Anterior cingulate cortex (tissue), 58 donors: ENCODE measurements at places on chromosomes 12 and 14.

- no peak for DNase-seq
Measured at GRCh38 chr14:100818221-100818699, 7.7 kb upstream of the MEG3 start.

DNA sequence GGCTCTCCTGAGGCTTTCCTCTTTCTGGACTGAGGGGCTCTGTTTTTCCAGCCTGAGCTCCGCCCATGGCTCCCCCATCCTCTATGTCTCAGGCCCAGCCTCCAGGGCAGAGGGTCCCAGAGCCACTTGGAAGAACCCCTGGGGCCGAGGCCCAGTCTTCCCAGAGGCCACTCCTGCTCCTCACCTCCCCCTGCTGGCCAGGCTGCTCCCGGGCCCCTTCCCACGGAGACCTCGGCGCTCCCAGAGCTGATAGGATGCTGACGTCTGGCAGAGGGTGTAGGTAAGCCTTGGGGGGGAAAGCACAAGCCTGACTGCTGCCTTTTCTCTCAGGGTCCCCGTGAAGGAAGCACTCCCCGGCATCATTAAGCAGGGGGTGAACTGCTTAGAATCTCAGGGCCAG, 51.4 kb downstream of the ERH start:
- no peak for DNase-seq

DNA sequence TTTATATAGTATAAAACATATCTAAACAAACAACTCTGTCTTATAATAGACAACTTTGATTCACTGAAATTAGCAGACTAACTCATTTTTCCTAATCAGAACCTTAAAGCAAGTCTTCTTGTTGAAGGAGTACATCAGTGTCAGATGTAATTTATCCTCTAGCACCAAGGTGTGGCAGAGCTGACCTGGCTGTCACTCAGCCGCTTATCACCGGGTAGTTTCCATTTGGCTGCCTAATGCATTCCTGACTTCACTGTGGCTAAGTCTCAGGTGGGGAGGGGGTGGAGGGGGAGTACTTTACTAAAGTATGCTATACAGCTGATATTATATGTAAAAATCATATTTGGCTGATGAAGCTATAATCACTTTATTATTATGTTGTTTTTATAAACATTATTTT, 339.9 kb upstream of the RGS6 start:
- no peak for DNase-seq

DNA sequence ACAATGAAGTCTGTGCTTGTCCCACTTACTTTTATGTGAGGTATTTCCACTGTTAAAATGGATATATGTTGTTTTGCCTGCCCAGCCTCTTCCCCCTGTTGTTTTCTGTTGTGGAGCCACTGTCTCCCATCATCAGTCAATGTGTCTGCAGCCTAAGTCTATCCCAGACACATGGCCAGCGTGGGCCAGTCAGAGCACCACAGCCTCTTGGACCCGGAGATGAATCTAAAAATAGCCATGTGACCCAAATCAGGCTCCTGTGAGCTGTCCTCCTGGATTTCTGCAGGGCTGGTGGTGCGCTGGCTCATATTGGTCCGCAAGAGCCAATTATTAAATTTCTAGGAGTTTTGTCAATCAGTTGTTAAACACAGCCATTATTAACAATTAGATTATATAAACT, 44.0 kb upstream of the PRICKLE1 start:
- no peak for DNase-seq

DNA sequence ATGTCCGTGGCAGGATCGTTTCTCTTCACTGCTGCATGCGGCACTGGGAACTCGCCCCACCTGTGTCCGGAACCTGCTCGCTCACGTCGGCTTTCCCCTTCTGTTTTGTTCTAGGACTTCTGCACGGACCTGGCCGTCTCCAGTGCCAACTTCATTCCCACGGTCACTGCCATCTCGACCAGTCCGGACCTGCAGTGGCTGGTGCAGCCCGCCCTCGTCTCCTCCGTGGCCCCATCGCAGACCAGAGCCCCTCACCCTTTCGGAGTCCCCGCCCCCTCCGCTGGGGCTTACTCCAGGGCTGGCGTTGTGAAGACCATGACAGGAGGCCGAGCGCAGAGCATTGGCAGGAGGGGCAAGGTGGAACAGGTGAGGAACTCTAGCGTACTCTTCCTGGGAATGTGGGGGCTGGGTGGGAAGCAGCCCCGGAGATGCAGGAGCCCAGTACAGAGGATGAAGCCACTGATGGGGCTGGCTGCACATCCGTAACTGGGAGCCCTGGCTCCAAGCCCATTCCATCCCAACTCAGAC, 1.2 kb downstream of the FOS start:
- DNase-seq, result no peak

GRCh38 chr12:7609051-7609450, 56.7 kb downstream of the APOBEC1 start:
- DNase-seq, result no peak
